Renal pelvis (tissue), 12 donors: ENCODE measurements at places on chromosomes 3 and 15. TPM values are rescaled to one million over a fixed set of nuclear protein-coding genes. Genes with fewer than 3 reads are reported as not detected.

The SLC2A2 gene
- 18.9 TPM for polyA plus RNA-seq

The FOXB1 gene
- not detected for polyA plus RNA-seq

The CTXND1 gene
- 8.0 TPM for polyA plus RNA-seq

The NANOGP8 gene
- polyA plus RNA-seq, result 0.69 TPM

The EFHB gene
- polyA plus RNA-seq, result 6.2 TPM

The NLGN1 gene
- polyA plus RNA-seq, result 2.2 TPM

The QARS1 gene
- polyA plus RNA-seq, result 310 TPM

The CFAP100 gene
- polyA plus RNA-seq, result 1.1 TPM
